ENCODE measurements at places on chromosomes 11 and 22.

GRCh38 chr11:63841554-63841953 is 2.6 kb downstream of the MARK2 start:
- DNase-seq = no peak

GRCh38 chr11:2911785-2912391 is 17.3 kb downstream of the PHLDA2 start:
- no peak for DNase-seq

DNA sequence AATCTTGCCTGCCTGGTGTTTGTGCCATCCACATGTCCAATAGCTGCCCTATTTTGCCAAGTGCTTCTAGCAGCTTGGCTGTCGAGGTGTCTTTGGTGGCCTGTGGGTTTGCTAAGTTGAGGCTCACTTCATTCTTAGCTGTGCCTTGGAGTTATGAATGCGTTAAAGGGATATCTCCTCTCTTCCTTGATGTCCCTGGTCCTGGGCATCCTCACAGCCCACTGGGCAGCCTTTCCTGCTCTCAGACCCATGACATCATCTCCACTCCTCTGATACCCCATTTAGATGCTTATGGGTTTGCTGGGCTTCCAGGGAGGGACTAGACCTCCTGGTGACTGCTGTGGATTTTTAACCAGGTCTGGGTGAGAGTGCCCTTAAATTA is 1.3 kb downstream of the LDLRAD3 start:
- DNase-seq = no peak

DNA sequence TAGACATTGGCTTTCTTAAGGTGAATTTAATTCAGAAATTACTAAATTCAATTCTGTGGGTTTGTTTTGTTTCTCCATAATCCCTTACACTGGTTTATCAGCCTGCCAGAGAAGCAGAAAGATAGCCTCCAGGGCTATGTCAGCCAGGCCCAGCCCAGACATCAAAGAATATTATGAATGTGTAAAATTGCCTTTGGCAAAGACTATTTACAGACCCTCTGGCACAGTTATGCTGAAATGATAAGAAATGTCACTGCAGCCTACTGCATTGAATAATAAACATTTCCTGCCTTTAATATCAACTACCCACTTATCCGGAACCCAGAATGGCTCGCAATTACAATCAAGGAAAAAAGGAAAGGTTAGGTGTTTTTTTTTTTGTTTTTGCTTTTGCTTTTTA is 562.5 kb upstream of the LRRC4C start:
- no peak for DNase-seq

DNA sequence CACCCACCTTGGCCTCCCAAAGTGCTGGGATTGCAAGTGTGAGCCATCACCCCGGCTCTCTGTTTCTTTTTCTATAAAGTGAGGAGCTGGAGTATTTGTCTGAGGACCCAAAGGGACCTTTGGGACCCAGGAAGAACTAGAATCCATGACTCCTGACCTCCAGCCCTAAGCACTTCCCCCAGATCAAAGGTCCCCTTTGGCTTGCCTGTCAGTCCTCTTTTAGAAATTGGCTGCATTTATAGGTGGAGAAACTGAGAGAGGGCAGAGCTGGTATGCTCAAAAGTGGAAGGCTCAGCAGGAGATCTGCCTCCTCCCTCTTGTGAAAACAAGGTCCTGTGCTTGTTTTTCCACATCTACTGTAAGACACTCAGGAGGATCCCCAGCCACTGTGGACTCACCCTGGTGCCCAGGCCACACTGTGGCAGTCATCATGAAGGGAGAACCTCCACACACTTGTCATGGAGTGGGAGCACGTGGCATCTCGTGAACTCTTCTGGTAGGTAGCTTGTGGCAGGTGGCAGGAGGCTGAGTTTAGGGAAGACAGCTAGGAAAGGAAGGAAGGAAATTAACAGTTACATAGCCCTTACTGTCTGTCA is 12.4 kb upstream of the PLEKHA7 start:
- DNase-seq = no peak

DNA sequence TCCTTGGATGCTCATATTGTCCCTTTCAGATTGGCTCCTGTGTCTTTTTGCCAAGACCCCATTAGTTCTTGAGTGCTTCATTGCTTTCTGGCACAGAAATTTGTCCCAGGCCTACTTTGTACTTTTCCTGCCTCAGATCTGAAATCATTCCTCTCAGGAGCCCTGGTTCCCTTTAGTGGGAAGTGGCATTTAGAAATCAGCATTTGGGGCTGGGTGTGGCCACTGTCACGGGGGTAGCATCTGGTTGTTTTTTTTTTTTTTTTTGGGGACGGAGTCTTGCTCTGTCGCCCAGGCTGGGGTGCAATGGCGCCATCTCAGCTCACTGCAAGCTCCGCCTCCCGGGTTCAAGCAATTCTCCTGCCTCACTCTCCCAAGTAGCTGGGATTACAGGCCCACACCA is 18.2 kb downstream of the PPFIA1 start:
- no peak for DNase-seq
